ENCODE measurements at places on chromosomes 1 and 21.

DNA sequence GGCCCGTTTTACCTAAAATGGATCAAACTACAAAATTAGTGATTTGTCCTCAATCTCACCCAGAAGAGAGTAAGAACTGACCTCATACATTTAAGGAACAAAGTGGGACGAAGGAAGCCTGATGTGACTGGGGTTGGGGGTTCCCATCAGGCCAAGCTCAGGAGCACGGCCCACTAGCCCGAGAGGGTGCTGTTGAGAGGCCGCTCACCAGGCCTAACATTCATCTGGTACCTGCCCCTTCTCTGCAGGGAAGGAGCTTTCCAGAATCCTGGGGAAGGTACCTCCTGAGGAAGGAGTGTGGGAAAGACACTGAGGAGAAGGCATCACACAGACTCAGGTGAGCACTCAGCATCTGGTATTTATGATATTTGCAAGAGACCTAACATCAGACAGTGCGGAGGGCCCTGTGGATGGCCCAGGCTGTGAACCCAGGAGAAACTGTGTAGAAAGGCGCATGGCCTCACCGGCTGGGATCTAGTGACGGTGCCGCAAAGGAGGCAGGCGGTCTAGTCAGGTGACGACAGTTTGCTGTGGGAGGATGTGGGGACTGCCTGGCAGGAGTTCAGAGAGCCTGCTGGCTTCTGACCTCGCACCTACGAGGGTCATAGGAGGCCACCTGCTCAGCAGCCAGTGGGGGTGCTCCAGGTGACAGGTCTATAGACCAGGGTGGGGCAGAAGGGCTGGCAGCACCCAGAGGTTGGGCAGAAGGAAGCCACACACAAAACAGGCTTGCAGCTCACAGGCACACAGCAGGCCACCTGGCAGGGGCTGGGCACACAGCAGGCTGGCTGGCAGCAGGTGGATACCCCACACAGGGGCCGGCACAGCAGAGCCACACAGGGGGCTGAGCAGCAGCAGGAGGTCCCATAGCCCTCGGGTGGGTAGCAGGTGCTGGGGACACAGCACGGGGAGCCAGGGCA is 543 bp downstream of the KRTAP12-4 start:
- DNase-seq = no peak

- no peak for DNase-seq
Measured at GRCh38 chr1:54570161-54570560, 22.1 kb downstream of the ACOT11 start.

DNA sequence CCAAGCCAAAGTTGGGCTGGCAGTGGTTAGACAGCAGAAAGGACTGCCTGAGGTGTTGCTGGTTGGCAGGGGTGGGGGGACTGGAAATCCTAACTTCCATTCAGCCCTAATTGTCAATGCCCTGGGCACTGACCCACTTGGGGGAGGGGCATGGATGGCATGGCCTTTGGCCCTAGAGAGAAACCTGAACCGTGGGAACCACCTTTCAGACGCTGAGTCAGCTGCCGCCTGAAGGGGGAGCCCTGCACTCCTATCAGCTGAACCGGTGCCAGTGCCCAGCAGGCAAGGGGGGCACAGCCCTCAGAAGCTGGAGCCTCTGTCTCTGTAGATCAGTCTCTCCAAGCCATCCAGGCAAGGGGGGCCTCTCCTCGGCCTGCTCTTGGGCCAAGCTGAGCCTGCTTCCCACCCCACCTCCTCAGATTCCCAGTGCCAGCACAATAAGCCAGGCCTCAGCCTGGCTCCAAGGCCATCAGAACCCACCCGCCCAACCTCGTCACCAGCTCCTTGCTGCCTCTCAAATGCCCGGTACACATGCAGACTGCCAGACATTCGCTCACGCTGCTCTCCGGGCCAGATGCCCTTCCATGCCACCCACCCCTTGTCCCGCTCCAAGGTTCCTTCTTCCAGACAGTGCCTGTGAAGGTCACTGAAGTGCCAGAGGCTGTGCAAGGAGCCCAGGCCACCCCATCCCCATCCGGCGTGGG is 11.6 kb downstream of the TINAGL1 start:
- peak; percentile 61 for DNase-seq

- no peak for DNase-seq
Measured at GRCh38 chr1:191306916-191307315, 829.3 kb upstream of the BRINP3 start.

DNA sequence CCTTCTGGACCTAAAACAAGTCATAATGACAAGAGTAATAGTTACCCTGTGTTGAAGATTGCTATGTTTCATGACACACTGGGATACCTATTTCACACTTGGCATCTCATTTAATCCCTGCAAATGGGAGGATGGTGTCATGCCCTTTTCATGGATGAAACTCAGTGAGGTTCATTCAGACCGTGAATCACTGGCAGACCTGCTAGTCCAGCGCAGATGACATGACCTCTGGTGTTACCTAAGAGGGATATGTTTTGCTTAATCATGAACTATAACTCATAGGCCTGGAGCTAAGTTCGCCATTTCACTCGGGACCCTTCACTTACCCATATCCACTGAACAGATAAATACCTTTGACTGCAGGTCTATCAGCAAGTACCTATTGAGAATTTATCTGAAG is 286.6 kb upstream of the FMN2 start:
- DNase-seq = no peak

GRCh38 chr1:107048241-107048640 is 8.2 kb upstream of the PRMT6 start:
- no peak for DNase-seq

- DNase-seq = peak; percentile 75
Measured at GRCh38 chr1:46065405-46065804, 67.0 kb downstream of the PIK3R3 start.

- no peak for DNase-seq
Measured at GRCh38 chr1:208918160-208918559, 665.4 kb upstream of the CAMK1G start.

- DNase-seq = no peak
Measured at GRCh38 chr21:31952828-31953227, 80.0 kb downstream of the HUNK start.

DNA sequence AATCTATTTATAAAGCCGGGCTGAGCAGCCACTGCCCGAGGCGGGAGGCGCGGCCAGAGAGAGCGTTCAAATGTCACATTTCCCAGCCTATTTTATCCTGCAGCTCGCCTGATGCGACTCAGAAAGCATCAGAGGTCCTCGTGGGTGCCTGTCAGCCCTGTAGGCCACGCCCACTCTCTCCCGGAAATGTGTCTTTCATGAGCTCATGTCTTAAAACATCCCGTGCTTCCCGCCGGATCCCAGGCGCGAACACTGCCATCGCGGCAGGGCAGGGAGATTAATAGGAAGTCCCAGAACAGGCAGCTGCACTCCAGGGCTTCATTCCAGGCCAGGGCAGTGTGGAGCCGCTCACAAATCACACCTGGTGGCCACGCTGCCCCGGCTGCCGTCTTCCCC is 117.5 kb downstream of the PRDM16 start:
- no peak for DNase-seq

GRCh38 chr1:48858200-48858920 is 81.7 kb upstream of the BEND5 start:
- DNase-seq = no peak

DNA sequence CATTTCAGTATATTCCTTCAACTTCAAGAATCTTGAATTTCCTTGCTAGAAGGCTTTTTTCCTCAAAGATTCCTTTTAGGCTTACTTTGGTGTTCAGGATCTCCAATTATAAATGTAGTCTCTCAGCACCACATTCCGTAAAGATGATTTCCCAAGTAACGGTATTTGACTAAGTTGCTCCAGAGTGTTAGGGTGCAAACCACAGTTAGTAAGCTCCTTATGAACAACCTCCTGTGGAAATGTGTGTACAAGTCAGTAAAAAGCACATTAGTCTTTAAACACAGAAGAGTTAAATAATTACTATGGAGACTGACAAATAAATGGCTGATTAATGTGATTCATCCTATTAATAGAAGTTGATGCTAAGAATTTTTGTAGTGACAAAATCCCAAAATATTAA is 10.3 kb downstream of the DONSON start:
- DNase-seq = no peak

GRCh38 chr1:182299728-182300616 is 91.6 kb downstream of the GLUL start:
- DNase-seq = no peak

GRCh38 chr1:26941311-26941710 is 19.0 kb downstream of the KDF1 start:
- DNase-seq = no peak

DNA sequence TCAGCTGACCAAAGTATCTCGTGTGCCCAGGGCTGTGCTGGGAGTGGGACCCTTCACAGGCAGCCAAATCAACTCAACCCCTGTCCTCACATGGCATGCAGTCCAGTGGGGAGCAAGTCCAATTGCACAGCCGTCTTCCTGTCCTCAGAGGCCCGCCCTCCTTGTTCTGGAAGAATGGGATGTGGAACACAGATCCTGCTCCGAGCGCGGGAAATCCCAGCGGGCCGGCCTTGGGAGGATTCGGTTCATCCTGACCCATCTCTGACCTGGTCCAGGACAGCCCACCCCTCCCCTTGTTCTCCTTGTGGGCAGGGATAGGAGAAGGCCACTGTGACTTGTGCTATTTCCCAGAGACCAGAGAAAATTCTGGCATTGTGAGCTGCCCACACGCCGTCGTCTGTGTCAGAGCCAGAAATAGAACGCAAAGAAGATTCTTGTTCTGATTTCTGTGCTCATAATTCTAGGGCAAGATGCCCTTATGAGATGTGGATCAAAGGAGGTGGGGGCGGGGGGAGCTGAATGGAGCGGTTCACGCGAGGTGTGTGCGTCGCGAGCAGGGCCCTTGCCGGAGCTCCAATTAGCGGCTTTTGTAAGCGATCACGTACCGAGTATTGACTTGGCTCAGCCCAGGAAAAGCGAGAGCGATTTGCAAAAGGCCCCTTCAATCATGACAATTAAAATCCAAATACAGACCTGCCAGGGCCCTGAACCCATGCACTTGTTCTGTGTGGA is 79.2 kb downstream of the AJAP1 start:
- DNase-seq = no peak

DNA sequence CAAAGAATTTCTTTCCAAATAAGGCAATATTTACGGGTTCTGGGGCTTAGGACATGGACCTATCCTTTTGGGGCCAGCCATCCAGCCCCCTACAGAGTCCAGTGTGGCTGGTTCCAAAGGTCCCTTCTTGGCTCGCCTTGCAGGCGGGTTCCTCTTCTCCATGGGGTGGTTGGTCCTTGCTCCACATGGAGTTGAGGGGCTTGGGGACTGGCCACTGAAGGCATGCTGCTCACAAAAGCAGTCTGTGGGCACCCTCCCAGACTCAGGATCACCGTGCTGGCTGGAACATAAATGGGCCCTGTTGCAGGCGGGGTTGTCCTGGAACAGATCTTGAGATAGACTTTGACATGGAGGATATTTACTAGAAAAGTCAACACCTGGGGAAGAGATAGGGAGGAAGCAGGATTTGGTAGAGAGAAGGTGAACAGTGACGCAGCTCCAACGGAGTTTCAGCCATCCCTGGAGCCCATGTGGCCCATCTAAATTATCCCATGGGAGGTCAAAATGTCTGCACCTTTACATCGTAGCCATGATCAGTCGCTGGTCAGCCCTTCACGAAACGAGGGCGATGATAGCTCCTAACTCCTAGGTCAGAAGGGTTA is 39.1 kb upstream of the LRP8 start:
- no peak for DNase-seq

GRCh38 chr1:109240158-109241152 is 8.9 kb upstream of the CELSR2 start:
- peak; percentile 14 for DNase-seq

- DNase-seq = no peak
Measured at GRCh38 chr1:194309269-194309668, 1122.9 kb upstream of the B3GALT2 start.

DNA sequence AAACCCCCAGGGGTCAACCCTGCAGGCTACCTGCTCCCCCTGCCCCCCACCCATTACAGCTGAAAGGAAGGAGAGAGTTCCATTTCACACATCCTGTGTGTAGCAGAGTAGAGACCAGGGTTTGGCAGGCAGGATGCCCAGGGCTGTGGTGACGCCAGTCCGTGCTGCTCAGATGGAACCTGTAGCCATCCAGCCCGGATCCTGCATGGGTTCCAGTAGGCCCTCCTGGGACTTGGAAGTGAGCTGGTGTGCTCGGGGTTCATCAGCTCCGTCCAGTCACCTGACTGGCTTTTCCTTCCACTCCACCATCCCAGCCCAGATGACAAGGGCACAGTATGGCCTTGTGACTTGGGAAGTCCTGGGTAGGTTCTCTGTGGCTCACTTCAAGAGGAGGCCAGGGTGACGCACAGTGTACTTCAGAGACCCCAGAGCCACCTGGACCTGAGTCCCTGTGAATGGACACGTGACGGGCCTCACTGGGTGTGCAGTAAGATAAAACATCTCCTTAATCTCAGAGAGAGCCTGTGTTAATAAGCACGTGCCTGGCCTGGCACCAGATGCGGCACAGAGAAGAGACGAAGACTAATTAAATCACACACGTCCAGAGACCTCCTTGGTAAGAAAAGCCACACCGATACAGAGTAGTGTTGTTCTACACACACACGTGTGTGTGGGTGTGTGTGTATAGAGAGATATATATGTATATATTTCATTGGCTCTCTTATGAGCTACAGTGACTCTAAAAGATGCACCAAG is 16.0 kb downstream of the ITPKB start:
- DNase-seq = no peak

GRCh38 chr1:5067246-5067645 is 412.8 kb downstream of the AJAP1 start:
- no peak for DNase-seq

GRCh38 chr1:216815260-216816131 is 92.3 kb upstream of the ESRRG start:
- DNase-seq = no peak

DNA sequence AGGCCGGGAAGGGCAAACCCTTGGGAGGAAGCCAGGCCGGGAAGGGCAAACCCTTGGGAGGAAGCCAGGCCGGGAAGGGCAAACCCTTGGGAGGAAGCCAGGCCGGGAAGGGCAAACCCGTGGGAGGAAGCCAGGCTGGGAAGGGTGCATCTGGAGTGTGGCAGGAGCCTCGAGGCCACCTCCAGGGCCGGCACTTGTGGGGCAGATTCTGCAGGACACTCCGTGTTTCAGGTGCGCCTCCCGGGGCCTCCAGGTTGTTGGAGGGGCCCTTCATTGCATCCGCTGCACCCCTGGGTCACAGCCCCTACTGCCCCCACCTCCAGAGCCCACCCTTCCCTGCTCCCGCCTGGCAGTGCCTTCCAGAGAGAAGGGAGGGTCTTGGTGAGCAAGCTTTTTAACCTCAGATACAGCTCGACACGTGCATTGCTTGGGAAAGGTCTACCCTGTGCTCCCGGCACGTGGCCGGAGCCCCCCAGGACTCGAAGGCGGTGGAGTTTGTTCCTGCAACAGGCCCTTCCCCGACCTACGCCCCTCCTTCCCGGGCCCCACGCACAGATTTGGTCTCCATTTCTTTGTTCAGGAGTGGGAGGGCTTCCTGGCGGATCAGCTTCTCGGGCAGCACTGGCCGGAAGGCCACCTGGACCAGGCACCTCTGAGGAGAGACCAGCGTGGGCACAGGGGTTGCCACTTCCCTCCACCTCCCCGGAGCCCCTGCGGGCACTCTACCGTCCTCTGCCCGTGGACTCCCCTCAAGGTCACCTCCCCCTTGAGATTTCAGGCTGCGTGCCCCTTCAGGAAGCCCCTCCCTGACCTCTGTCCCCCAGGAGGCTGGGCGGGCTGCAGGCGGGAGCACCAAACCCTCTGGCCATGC is 9.4 kb upstream of the TMEM52 start:
- no peak for DNase-seq

Measured in MM.1S (cell line).